NK-92 treated with Interleukin-12 subunit alpha and Interleukin-12 subunit beta, amount 100 ng/mL, for 24 hours (cell line): ENCODE measurements at places on chromosomes 16 and 17.

GRCh38 chr16:12784076-12784475, 19.6 kb downstream of the CPPED1 start:
- no peak for DNase-seq

- DNase-seq, result no peak
These were observed 16.6 kb upstream of the RNF135 start for GRCh38 chr17:30954046-30954830.

DNA sequence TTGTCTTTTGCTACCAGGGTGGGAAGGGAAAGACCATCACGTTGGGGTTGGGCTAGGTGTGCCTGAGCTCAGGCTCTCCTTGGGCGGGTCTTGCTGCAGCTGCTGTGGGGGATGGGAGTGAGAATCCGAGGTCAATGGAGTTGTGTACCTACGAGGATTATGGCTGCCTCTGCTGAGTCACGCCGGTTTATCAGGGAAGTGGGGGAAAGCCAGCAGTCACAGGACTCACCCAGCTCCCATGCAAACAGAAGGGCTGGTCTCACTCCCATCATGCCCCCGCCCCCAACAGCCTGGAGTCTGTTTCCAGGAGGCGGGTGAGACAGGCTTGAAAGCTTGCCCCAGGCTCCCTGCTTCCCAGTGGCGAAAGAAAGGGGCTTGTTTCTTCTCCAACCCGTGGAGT, 1259.0 kb upstream of the GOT2 start:
- no peak for DNase-seq

DNA sequence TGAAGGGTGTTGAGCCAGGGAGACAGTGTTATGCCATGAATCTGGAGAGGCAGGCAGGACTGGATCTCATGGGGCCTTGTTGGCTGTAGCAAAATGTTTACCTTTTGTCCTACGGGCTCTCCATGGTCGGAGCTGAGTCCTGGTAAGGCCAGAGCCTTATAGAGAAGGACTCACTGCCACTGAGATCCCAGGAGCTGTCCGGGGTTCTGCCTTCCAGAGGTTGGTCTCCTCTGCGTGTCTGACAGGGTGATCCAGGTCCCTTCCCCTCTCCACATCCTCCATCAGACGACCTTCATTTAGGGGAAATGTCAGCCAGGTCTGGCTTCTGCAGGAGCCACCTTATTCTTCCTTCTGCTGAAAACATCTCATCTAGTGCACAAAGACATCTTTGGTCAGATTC, 285.2 kb upstream of the N4BP1 start:
- DNase-seq, result no peak

DNA sequence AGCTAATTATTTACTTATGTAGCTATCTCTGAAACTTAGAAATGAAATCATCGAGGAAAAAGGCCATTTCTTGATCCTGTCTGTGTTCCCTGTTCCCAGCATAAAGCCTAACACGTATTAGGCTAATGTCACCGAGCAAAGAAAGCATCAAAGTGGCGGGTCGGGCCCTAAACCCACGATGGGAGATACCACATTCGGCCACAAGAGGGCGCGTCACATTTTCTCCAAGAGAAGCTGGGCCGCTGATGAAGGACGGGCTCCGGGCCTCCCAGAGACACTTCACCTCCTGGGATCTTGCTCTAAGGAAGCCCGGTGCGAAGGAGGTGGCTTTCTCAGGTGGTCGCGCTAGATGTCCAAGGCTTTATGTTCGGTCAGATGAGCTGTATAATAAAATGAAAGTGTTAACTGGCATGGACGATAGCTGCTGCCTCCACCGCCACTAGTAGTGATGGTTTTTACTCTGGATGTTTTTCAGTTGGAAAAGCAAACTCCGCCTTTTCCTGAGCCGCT, 853 bp upstream of the PDK2 start:
- peak; percentile 80 for DNase-seq
